ENCODE measurements at places on chromosomes 3 and 15.

- no peak for DNase-seq
Observed at GRCh38 chr15:57949374-57949943, 116.1 kb downstream of the ALDH1A2 start.

GRCh38 chr15:76342382-76343201 is 6.0 kb downstream of the ISL2 start:
- DNase-seq: no peak

GRCh38 chr3:140931016-140931454 is 10.6 kb upstream of the SLC25A36 start:
- no peak for DNase-seq

- DNase-seq: no peak
Observed at GRCh38 chr3:45319996-45320305, 68.4 kb upstream of the LARS2 start.

All from HepG2 (cell line).